ENCODE measurements at places on chromosomes 12 and 14.

DNA sequence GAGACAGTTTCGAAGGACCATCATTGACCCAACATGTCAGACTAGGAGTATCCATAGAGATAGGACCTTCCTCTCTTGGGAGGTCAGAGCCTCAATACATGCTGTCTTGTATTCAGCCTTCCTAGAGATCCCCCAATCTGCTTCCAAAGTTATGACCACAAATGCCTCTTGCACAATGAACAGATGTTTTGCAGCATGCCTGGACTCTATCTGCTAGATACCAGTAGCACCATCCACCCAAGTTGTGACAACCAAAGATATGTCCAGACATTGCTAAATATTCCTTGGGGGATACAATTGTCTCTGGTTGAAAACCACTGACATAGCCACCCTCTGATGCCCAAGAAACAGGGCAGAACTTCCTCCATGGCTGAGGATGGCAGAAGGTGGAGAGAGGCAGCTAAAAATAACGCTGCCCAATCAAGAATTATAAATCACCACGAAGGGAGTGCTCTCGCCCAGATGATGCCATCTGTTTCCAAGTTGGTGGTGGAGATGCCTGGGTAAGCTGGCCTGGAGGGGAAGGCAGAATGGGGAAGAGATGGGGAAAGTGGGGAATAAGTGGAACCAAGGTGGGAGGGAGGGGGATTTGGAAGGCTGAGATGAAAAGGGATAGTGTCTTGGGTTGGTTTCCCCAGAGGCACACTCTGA is 42.9 kb upstream of the NOS1 start:
- DNase-seq: no peak

DNA sequence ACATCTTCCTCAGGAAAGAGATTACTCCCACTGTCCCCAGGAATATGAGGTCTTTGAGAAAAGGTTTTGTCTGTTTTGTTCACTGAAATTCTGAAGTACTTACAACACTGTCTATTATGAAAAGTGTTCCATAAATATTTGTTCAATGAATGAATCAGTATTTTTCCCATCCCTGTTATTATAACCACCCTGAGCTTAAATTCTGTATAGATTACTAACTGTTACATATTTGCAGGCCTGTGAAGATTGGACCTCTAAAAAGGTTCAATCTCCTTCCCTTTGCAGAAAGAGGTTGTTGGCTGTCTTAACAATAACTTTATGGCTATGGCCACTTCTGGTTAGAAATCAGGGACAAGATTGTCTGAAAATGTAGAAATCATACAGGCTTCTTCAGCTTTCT is 174.5 kb upstream of the NPAS3 start:
- DNase-seq: no peak

GRCh38 chr12:89622115-89622514 is 86.5 kb downstream of the ATP2B1 start:
- no peak for DNase-seq

- no peak for DNase-seq
Observed at GRCh38 chr14:74135426-74135825, 50.7 kb downstream of the LIN52 start.

GRCh38 chr12:126781593-126781992 is 1485.4 kb upstream of the TMEM132C start:
- no peak for DNase-seq

- peak; percentile 11 for DNase-seq
Observed at GRCh38 chr12:132711080-132711843, 620 bp downstream of the PGAM5 start.

DNA sequence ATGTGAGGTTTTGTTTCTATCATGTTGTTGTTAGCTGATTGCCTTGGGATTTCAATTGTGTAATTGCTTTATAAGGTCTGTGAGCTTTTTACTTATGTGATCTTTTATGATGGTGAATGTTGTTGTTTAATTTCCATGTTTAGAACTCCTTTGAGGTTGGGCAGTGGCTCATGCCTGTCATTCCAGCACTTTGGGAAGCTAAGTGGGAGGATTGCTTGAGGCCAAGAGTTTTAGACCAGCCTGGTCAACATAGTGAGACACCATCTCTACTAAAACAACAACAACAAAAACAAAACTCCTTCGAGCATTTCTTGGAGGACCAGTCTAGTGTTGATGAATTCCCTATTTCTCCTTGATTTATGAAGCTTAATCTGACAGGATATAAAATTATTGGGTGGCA is 102.1 kb upstream of the PMCH start:
- no peak for DNase-seq

GRCh38 chr14:39739796-39740195 is 307.6 kb upstream of the FBXO33 start:
- no peak for DNase-seq

GRCh38 chr14:78782551-78782950 is 612.4 kb downstream of the NRXN3 start:
- no peak for DNase-seq

DNA sequence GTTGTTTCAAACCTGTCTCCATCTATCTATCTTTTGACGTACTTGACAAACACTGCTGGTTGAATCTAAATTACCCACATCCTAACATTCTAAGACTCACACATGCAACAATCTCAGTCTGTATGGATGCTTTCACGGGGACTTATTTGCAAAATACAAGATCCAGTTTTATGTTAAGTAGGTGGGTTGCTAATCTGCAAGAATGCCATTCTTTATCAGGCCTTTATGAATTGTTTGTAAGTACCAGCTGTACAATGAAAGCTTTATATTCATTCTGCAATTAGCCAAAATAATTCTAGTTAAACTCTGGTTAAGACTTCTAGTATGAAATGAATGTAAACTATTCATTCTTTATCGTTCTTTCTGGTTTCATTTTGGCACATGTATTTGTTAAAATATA is 135.1 kb downstream of the NAV3 start:
- no peak for DNase-seq

GRCh38 chr12:129614221-129614885 is 289.5 kb downstream of the TMEM132D start:
- no peak for DNase-seq

DNA sequence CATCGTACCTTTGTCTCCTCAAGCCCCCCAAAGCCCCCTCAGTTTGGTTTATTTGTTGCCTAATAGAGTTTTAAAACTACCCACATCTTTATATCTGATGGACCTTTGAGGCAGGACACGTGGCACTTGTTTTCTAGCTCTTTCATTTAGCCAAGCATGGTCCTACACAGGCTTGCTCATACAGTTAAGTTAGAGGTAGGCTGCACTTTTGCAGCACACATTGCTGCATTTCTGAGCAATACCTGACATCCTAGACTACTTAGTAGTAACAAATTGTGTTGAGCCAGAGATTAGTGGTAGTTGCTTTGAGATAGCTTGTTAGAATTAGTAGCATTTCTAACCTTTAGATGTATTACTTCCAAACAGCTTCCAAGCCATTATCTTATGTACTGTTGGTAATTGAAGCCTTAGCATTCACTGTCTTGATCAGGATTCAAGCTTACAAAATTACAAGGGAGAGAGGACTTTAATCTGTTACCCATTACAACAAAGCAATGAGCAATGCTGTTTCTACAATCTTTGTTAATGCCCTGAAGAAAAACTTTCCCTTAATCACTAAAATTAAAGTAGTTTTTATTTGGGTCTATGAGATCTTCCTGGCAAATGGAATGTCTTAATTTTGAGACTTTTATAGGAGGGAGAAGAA is 96.6 kb downstream of the WNK1 start:
- no peak for DNase-seq

- DNase-seq: no peak
Observed at GRCh38 chr12:49019443-49020324, 1.1 kb upstream of the PRKAG1 start.

DNA sequence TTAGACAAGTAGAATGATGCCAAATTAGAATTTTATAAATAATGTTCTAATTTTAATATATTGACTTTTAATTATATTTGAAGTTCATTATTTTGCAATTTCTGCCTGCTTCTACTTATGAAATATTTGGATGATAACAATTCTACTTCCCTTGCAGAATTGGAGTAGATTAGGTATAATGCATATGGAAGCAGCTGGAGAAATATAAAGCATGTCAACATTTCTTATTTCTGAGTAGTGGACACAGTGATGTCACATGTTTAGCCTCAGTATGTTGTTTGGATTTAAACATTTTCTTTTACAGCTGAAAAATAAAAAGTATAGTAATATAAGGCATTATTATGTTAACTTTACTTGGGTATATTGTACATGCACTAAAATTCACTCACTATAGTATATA is 344.2 kb upstream of the E2F7 start:
- no peak for DNase-seq

DNA sequence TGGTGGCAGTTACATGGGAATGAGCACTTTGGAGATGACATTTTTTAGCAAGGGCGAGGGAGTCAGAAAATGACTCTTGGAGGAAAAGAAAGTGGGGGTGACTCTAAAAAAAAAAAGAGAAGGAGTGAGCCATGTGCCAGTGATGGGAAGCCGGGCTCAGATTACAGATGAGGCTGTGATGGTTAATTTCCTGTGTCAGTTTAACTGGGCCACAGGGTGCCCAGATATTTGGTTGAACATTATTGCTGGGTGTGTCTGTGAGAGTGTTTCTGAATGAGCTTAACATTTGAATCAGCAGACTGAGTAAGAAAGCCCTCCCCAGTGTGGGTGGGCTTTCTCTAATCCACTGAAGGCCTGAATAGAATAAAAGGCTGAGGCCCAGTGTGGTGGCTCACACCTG is 26.8 kb upstream of the CCDC60 start:
- DNase-seq: no peak

DNA sequence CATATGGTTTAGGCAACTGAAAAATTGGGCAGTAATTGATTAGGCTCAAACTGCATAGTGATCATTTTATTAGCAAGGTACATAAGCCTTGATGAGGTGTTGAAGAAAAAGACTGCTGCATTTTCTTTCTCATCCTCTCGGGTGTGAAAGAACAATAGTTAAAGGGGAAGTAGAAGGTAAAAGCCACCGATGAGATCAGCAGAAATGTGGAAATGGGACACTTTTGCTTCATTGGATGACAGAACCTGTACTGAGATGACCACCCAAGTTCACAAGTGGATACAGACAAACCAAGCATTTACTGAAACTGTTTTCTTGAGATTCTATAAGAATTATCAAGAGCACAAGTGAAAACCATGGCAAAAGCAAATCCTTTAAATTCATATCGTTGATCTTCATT is 184.0 kb downstream of the TMX1 start:
- DNase-seq: no peak

GRCh38 chr14:58557242-58557641 is 80.5 kb upstream of the DACT1 start:
- DNase-seq: no peak

DNA sequence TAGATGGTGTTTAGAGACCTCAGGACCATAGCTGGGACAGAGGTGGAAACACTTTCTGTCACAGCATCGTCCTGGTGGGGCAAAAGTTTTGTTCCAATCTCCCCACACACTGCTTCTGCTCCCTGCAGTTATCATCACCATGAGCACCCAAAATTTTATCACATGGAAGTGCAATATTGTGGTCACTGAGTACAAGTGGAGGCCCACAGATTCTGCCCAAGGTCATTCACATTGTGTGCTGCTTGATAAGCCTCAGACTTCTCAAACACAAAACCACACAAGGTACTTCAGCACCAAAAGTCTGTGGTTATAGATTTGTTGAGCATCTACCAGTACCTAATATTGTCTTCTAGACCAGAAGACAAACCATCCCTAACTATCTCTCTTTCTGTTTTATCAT is 554 bp upstream of the KRT77 start:
- no peak for DNase-seq

- no peak for DNase-seq
Observed at GRCh38 chr12:71010143-71010479, 89.6 kb upstream of the PTPRR start.

DNA sequence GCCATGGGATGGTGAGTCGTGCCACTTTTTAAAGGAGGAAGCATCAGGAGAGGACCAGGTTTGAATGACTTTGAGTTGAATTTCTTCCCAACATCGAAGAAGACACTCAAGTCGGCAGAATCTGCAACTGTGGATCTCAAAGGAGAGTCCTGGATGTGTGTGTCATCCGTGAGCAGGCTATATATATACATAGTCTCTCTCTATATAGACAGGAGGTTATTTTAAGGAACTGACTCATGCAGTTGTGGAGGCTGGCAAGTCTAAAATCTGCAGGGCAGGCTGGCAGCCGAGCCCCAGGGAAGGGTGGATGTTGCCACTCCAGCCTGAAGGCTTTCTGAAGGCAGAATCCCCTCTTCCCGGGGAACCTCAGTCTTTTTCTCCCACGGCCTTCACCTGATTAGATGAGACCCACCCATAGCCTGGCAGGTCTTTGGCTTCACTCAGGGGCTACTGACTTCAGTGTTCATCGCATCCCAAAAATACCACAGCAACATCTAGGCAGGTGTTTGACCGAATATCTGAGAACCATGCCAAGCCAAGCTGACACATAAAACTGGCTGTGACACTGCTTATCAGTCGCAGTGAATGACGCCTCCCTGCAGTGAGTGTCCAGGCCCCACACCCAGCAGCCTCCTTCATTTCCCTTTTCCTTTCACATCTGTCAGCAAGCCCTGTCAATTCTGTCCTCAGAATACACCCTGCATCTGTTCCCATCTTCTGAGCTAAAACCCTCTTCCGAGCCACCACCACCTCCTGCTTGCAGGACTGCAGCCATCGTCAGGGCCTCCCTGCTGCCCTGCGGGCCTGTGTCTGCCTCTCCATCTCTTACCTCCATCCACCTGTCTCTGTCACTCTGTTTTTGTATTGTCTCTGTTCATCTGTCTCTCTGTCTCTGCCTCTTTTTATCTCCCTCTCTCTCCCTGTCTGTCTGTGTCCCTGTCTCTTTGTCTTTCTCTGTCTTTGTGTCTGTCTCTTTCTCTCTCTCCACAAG is 54.0 kb downstream of the ZNF664 start:
- no peak for DNase-seq

DNA sequence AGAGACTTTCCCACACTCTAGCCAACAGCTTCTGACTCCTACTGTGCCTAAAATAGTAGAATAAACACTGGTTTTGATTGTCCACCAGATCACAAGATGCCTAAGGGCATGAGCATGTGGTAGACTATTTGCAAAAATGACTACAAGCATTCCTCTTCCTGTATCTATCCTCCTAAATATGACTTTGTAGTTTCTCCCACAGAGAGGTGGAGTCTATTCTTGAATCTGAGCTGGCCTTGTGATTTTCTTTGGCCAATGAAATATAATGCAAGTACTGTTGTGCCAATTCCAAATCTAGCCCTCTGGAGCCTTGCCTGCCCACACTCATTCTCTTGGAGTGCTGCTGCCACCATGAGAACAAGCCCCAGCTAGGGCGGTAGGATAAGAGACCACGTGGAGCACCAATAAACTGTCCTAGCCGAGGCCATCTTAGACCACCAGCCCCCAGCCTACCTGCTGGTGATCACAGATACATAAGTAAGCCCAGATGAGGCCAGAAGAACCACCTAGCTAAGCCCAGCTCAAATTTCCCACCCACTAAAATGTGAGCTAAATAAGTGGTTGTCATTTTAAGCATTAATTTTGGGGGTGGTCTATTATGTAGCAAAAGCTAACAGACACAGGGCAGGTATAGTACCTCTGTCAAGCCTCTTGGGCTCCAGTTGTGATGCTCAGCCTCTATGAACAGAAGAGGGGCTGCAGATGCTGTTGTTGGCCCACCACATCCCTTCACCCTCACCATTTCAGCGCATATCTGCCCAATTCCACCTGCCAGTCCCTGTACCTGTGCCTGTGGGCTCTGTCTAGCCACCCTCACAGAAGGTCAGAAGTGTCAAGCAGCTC is 17.9 kb downstream of the ZFP36L1 start:
- DNase-seq: no peak
